NAMALWA (cell line): ENCODE measurements at places on chromosomes 6 and 20.
A peak's percentile ranks its signal among the peaks of the same experiment; 100 is the strongest.

- no peak for DNase-seq
Measured at GRCh38 chr20:5160882-5161281, 34.1 kb downstream of the CDS2 start.

GRCh38 chr20:63942250-63942951 is 13.8 kb downstream of the UCKL1 start:
- peak; percentile 77 for DNase-seq

DNA sequence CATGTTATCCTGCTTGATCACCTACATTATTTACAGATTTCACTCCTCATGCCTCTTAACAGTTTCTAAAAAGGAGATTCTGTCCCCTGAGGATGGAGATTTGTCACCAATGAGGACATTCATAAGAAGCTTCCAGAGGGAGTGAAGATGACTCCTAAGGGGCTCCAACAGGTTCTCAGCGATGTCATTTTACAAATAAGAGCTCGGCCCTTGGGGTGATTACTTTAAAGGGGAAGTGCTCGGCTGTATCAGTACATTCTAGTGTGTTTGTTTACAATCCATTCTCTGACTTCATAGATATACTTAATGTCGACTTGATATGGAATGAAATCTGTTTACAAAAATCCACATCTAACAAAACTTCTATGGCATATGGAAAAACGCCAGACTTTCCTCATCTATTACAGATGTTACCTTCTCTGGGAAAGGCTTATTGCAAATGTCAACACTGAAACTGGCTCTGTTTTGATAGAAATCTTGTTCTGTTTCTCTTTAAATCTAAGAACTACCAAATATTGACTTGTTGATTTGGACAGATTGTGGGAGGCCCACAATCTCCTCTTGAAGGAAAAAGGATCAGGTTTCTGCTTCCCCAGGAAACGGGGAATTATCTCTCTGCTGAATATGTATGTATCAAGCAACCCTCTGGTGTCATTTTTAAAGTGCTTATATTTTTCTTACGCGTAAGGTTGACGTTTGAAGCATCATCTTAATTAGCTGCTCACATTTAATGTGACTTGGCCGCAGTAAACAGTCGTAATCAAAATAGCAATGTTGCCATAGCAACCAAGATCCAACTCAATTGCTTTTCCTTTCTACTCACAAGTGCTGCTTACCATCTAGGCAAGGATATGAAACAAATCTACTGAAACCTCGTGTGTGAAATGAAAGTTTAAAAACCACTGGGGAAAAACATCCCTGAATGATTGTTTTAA is 95.7 kb downstream of the SHLD1 start:
- DNase-seq, result no peak

GRCh38 chr6:3359101-3359752 is 97.6 kb downstream of the SLC22A23 start:
- no peak for DNase-seq

DNA sequence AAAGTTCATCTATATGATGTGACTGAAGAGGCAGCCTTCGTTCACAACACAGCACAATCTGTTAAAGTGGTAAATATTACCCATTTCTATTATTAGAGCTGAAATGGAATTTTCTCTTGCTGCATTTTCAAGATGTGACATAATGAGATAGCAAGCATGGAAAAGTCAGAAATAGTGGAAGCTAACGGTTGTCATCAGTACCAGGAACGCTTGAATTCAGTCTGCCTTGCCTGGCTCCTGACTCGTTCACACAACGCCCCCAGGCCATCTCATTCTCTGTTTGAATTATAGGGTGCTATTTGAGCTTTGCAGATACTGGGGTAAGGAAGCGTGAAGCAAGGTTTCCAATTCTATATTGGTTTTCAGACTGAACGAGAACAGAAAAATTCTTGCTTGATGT is 116.5 kb upstream of the MAP3K7 start:
- no peak for DNase-seq

GRCh38 chr6:25124216-25124715 is 154.9 kb upstream of the CARMIL1 start:
- no peak for DNase-seq

DNA sequence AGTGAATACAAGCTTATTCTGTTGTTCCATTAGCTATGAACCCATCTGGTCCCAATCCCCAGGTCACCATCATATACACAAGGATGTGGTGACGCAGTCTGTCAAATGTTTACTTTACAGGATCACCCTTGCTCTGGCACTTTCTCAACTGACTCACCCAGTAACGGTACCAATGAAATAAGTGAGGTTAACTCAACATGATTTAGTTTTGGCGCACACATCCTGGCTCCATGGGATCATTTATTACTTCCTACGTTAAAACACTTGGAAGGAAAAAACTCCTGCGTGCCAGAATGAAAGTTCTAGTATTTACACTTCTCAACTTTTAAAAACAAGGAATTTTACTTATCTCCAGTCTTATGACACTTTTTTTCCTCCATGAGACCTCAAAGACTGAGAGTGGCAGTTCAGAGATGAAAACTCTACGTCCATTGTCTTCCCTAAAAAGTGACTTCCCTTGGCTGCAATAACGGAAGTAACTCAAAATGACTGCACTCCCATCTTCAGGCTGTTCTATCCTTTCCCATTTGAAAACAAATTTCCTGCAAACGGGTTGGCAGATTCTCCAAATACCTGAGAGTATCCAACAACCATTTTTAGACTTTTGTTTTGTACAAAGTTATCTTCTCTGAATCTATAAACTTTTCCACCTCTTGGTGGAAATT is 15.9 kb downstream of the AGPAT4 start:
- no peak for DNase-seq

GRCh38 chr6:1892716-1893115 is 283.0 kb downstream of the FOXC1 start:
- DNase-seq, result no peak

- no peak for DNase-seq
Measured at GRCh38 chr6:47195011-47195650, 114.6 kb downstream of the TNFRSF21 start.
